Stimulated activated CD4-positive, alpha-beta T cell treated with anti-CD3 and anti-CD28 coated beads, TNF-alpha, amount 100 ng/mL, for 48 hours (primary cell): ENCODE measurements at places on chromosomes 12 and 14.
A peak's percentile ranks its signal among the peaks of the same experiment; 100 is the strongest.

- no peak for DNase-seq
These were observed 373.4 kb upstream of the PDE3A start for GRCh38 chr12:19994968-19995367.

DNA sequence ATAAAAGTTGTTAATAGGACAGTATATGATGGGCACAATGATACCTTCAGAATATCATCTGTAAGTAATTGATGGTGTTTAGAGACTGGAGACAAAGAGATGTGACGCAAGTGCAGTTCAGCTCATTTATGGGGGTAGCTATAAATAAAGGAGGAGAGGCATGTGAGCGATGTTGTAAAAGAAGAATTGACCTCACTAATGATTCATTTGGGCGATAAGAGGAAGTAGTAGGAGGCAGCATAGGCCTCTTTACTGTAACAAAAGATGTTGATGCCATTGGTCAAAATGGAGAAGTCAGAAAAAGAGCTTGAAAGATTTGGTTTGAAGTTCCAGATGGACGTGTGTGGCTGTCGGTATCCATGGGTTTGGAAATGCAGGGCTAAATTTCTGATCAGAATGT lies 70.0 kb downstream of the FLRT2 start:
- no peak for DNase-seq

DNA sequence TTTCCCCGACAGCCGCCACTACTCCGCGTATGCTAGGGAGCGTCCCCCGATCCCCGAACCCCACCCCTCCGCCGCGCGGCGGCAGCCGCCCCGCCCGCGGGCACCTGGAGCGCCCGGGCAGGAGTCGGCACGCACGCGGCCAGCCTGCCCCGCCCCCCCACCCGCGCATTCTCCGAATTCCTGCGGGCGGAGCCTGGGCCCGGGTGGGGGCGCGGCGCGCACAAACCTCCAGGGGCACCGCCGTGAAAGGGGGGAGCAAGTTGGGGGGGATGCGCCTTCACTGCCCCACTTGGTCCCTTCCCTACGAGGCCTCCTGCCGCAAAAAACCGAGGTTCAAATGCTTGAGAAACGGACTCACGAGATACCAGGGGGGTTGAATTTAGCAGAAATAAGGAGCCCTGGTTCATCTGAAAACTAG lies 1.7 kb downstream of the AJUBA start:
- DNase-seq = peak; percentile 8

DNA sequence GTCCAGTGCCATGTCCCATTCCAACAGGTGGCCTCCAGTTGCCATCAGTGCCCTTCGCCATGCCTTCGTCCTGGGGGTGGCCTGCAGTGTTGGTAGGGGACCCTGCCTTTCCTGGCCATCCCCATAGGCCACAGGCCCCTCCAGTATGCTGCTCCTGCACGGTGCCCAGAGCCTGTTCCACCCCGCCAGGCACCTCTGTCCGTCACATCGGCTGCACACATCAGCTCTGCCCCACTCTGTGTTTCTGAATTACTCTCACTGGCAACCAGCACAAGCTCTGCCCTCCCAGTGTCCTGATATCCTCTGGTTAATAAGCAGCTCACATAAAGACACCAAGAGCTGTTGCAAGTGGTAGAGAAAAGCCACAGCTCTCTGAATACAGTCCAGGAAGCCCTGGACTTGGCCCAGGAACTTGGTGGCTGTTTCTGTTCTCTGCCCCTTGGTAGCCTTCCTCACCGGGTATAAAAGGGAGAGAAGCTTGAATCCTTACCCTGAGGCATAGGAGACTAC lies 31.3 kb upstream of the ATP2A2 start:
- no peak for DNase-seq

GRCh38 chr14:81062816-81063215 lies 107.4 kb downstream of the TSHR start:
- DNase-seq = no peak

DNA sequence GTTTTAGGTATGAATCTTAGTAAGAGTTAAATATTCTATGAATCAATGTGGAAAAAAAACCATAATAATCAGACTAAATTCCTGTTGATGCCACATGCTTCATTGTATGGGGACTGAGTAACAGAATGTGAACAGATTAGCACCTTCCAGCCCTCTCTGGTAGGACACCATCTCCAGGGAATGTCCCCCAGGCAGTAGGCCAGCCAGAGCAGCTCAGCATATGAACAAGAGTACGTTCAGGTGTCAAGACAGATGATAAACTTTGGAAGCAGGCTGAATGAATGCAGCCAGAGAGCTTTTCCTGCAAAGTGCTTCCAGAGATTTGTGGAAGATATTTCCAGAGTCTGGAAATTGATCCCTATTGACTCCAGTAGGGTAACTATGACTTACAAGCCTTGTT lies 204.4 kb downstream of the RPS29 start:
- DNase-seq = no peak

DNA sequence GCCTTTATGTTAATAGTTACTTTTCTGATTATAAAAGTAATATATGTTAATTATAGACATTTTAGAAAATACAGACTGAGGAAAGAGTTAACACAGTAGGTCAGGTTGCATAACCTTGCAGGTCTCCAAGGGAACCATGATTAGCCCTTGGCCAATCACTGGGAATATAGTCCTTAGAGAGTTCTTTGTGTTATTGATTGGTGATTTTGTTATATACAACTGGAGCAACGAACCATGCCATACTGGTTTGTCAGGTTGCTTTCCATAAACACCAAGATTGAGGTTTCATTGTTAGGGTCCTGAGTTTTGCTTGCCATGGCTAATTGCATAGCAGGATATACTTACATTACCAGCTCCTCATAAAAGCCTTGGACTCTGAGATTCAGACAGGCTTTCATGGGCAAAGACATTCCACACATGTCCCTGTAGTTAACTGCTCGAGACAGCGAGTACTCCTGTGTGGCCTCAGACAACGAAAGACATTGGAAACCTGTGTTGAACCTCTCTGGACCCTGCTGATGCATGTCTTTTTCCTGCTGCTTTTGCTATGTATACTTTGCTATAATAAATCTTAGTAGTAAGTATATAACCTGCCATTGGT lies 33.7 kb downstream of the MAPK1IP1L start:
- DNase-seq = no peak
